NCI-H524 treated with DMSO at 0.1 percent for 48 hours (cell line): ENCODE measurements at places on chromosomes 6 and 20.

GRCh38 chr20:7926767-7927166 is 13.5 kb downstream of the HAO1 start:
- no peak for DNase-seq

- DNase-seq = no peak
These were observed 187.2 kb downstream of the SMOC2 start for GRCh38 chr6:168628176-168628553.

- no peak for DNase-seq
These were observed 211.3 kb downstream of the ZNF217 start for GRCh38 chr20:53382263-53382844.

DNA sequence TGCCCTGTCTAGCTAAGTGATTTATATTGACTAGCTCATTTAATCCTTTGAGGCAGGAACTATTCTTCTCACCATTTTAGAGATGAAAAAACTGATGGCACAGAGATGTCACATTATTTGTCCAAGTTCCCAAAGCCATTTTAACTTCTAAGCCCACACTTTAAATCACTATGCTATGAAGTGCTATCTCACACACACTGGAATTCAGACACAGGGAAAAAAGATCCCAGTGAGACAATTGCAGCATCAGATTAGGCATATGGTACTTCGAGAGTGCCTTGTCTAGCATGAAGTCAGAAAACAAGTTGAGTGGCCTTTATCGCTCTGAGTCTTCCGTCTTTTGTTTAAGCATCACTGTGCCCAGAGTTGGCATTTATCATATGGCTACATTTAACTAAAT is 54.1 kb upstream of the PDE7B start:
- peak; percentile 73 for DNase-seq

GRCh38 chr20:12970372-12970821 is 38.4 kb upstream of the SPTLC3 start:
- peak; percentile 10 for DNase-seq

GRCh38 chr6:16238963-16239797 is 793 bp downstream of the GMPR start:
- peak; percentile 30 for DNase-seq

GRCh38 chr6:158764183-158764849 is 54.9 kb downstream of the EZR start:
- DNase-seq = no peak

- DNase-seq = no peak
These were observed 643.8 kb downstream of the HDGFL1 start for GRCh38 chr6:23213193-23213592.

DNA sequence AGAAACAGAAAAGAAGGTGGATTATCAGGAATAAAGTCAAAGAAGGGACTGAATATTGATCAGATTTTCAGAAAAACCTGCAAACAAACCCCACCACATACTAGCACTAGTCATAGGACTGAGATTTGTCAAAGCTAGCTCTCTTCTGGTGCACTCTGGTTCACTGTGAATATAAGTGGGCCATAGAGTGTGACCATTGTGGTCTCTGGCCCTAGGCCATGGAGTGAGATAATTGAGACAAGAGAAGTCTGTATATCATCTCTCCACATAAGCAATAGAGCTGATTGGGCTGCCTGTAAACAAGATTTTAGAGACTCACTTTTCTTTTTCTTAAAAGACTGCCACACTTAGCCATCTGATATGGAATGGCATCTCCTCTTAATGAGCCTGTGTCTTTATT is 247.2 kb downstream of the LAMA2 start:
- no peak for DNase-seq

- no peak for DNase-seq
These were observed 9.4 kb upstream of the STX11 start for GRCh38 chr6:144140867-144141266.

DNA sequence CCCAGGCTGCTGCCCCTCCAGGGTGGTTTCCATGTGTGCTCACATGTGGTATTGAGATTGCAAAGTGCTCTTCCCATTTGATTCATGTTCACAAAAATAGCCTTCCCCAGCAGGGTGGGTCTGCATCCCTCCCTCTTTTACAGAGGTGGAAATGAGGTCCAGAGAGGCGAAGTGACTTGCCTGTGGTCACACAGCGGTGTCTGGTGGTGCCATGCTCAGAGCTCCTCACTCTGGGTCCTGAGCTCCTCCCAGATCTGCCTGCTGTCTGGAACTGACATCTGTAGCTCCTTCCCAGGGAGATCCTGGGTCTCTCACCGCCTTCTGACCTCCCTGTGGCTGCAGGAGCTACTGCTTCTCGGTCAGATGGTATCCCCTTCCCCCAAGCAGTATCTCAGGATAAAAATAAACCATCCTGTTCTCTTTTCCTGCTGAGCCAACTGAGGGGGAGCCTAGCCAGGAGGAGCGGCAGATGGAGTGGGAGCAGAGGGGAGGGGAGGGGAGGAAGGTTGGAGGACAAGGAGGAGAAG is 11.9 kb downstream of the CD40 start:
- DNase-seq = peak; percentile 88

- no peak for DNase-seq
These were observed 491.8 kb downstream of the KIF16B start for GRCh38 chr20:16081421-16081820.

- no peak for DNase-seq
These were observed 79.8 kb downstream of the GINS1 start for GRCh38 chr20:25487306-25487705.

- no peak for DNase-seq
These were observed 17.9 kb upstream of the ANKRD60 start for GRCh38 chr20:58246346-58246745.

DNA sequence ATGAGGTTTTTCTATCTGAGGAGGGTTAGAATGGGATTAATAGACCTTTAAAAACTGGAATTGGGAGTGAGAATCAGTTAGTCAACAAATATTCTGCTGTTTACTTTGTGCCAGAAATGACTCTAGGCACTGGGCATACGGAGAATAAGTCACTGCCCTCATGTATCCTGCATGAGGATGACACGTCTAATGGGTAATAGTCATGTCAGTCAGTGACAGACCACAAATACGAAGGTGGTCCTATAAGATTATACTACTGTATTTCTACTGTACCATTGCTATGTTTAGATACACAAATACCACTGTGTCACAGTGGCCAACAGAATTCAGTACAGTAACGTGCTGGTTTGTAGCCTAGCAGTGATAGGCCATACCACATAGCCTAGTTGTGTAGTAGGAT is 30.7 kb downstream of the ZFAND3 start:
- DNase-seq = no peak

DNA sequence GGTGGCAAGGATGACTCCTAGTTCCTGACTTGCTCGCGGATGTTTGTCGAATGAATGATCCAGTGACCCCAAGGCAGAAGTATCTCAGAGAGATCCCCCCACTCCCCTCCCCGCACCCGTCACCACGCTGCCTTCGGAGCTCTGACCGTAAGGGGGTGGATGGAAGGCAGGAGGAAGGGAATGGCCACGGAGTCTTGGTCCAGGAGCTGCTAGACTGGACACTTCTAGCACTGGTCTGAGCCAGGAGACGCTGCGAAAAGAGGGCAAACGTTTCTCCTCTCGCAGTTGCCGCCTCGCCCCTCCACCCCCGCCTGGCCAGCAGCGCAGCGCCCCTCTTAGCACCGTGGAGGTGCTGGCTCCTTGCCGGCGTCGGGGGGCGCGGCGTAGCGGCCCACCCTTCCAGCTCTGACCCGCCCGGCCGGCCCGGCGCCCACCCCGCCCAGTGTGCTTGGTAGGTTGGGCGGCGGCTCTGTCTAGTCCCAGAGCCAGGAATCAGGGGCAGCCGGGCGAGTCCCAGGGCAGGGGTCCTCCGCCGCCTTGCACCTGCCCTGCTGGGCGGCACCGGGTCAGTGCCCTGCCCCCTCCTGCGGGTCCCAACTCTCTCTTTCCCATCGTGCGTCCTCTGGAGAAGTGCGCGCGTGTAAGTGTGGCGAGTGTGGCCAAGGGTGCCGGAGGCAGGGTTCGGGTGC is 2.4 kb upstream of the DBNDD2 start:
- DNase-seq = no peak

DNA sequence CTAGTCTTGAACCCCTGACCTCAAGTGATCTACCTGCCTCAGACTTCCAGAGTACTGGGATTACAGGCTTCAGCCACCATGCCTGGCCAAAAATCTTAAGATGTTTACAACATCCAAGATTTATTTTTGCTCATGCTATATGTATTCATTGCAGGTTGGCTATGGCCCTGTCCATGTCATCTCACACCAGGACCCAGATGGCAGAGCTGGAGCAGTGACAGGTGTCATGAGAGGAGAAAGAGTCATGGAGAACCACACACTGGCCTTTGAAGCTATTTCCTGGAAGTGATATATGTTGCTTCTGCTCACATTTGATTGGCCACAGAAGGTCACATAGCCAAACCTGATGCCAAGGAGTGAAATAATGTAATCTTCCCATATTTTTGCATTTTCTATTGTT is 13.8 kb upstream of the DDR1 start:
- DNase-seq = no peak

DNA sequence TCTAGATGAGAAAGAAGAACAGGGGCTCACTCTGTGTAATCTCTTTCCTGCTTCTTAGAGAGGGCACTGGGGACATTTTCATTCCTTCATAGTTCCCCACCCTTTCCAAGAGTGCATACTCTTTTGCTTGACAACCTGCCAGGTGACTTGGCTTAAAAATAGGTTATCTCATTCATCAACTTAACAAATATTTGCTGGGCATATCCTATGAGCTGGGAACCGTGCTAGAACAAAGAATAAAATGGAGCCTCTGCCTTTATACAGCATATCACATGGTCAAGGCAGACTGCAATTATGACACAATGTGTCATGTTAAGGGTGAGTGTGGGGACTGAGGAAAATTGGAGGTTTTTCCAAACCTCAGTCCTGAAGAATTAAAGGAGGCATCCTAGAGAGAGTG is 209.8 kb upstream of the FOXA2 start:
- DNase-seq = no peak

- DNase-seq = no peak
These were observed 598.3 kb upstream of the JAG1 start for GRCh38 chr20:11271920-11272594.

DNA sequence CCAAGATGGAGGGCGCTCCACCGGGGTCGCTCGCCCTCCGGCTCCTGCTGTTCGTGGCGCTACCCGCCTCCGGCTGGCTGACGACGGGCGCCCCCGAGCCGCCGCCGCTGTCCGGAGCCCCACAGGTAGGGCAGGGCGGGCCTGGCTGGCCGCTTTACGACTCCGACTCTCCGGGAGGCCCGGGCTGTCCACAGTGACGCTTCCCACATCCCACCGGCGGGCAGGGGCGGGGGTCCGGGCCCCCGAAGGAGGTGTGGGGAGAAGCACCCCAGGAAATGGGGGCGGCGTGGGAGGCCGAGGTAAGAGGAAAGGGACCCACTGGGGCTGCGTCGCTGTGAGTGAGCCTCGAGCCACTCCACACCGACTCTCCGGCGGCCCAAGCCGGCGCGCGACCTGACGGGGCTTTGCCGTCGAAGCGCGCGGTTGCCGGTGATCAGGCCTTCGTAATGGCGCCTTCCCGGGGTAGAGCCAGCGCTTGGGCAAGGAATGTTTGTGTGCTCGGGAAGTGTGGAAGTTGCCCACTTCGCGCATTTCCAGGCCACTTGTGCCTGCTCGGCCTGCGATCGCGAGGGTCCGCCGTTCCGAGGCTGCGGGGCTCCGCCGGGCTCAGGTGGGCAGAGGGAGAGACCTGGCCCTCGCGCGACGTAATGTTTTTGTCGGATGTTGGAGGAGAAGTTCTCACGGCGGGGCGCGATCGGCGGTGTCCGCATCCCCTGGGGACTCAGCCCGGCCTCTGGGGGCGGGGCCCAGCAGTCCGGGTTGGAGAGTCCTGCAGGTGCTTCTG is 427 bp downstream of the GINM1 start:
- DNase-seq = no peak

DNA sequence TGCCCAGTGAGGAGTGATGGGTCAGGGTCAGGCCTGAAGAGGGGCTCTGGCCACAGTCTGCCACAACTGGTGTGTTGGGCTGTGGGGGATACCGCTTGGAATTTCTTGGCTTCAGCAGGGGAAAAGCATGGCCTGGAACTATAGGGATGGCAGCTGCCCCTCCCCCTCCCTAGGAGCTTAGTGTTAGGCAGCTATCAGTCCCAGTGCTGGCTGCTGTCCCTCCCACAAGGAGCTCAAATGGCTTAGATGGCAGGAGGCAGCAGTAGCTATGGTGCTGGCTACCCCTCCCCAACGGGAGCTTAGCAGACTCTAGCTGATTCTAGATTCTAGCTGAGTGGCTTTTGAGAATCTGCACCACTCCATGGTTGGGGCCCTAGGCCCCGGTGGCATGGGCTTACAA is 414.5 kb upstream of the HSF2 start:
- DNase-seq = no peak

DNA sequence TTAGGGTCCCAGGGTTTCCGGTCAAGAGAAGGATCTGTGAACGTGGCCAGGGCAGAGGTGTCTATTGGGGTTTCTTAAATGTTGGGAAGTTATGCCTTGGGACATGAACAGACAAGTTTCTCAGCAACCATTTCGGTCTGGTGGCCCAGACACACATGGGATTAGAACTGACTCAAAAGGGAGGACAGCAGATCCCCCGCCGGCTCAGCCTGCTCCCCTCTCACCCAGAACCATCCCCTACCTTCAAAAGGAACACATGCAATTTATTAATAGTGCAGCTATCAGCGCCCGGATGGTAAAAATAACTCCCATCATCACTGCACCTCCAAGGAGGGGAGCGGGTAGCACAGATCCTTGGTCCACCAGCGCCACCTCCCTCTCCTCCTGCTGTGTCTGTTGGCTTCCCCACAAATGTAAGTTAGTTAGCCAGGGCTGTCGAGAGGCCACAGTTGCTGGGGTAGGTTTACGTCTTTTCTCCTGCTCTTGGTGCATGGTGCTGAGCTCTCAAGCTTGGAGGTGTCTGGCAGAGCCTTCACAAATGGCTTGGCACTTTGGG is 77.1 kb downstream of the TRAM2 start:
- no peak for DNase-seq
